ENCODE measurements at places on chromosomes 11 and 22.
A peak's percentile ranks its signal among the peaks of the same experiment; 100 is the strongest.

- DNase-seq = no peak
Observed at GRCh38 chr11:96228910-96229309, 114.1 kb downstream of the MAML2 start.

DNA sequence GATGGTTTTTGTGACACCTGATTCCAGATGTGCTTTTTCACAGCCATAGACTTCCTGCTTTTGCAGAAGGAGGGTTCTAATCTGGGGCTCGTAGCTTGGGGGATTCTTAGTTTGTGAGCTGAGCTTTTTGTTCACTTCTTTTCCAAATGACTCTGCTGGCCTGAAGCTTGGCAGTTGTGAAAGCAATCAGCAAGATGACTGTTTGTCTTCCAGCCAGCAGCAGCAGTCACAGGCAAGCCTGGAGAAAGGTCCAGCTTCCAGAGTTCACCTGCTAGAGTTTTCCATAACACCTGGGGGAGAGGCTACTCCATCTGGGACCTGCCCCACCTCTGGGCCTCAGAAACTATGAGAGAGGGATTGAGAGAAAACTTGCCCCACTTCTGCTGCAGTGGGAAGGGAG, 4.1 kb downstream of the MARK2 start:
- no peak for DNase-seq

DNA sequence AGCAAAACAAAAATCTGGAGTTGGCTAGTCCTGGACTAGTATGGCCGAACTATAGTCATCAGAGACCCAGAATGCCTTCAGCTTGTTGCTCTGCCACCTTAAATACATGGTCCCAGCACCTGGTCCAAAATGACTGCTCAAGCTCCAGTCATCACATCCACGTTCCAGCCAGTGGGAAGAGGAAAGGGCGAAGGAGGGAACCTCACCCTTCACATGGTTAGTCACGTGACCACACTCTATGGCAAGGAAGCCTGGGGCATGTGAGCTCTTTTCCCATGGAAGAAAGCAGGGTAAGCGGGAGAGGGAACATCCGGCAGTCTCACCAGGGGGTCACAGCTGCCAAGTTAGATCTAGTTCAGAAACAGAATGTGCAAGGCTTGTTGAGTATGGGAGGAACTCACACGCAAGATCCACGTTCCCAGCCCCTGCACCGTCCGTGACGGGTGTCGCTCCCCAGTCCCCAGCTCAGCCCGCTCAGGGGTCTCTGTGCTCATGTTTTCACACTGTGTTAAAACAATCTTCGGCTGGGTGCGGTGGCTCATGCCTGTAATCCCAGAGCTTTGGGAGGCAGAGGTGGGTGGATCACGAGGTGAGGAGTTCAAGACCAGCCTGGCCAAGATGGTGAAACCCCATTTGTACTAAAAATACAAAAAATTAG, 1.9 kb upstream of the ANO9 start:
- DNase-seq = no peak

DNA sequence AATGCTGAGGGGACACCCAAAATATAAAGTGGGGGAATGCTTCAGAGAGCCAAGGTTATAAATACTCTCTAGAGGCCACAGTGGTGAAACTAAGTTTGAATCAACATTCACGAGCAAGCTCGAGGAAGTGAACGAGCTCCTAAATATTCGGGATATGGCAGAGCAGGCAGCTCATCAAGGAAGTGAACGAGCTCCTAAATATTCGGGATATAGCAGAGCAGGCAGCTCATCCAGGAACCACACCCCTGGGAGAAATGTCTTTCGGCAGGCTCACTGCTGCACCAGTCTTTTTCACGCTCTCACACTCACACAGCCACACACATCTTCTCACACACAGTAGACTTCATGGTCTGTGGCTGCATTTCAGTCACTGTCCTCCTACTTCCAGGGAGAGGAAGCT, 787.5 kb downstream of the OPCML start:
- no peak for DNase-seq

DNA sequence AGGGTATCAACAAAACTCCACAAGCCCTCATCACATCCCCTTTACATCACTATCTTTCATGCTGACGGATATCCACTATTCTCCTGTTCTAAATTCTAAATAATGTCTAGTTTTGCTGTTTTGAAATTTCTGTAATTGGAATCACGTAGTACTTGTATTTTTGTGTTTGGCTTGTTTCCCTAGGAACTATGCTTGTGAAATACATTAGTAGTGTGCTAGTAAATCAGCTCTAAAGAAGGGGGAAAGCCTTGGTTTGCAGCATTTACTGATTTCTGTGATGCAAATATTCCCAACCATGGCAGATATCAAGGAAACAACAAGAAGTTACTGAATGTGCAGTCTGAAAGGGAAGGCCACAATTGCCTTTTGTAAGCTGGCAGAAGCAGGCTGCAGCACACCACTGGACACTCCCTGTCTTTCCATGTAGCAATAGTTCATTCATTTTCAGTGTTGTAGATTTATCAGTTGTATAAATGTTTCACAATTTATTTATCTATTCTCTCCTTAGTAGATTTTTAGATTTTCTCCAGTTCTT, 4.7 kb upstream of the FOLH1 start:
- DNase-seq = no peak

GRCh38 chr11:125180413-125181305, 16.1 kb downstream of the PKNOX2 start:
- no peak for DNase-seq

- no peak for DNase-seq
Observed at GRCh38 chr22:29994943-29995342, 85.3 kb upstream of the HORMAD2 start.

GRCh38 chr11:94513091-94513490, 830 bp downstream of the C11orf97 start:
- no peak for DNase-seq

- DNase-seq = no peak
Observed at GRCh38 chr22:39717099-39717498, 146.5 kb downstream of the CACNA1I start.

DNA sequence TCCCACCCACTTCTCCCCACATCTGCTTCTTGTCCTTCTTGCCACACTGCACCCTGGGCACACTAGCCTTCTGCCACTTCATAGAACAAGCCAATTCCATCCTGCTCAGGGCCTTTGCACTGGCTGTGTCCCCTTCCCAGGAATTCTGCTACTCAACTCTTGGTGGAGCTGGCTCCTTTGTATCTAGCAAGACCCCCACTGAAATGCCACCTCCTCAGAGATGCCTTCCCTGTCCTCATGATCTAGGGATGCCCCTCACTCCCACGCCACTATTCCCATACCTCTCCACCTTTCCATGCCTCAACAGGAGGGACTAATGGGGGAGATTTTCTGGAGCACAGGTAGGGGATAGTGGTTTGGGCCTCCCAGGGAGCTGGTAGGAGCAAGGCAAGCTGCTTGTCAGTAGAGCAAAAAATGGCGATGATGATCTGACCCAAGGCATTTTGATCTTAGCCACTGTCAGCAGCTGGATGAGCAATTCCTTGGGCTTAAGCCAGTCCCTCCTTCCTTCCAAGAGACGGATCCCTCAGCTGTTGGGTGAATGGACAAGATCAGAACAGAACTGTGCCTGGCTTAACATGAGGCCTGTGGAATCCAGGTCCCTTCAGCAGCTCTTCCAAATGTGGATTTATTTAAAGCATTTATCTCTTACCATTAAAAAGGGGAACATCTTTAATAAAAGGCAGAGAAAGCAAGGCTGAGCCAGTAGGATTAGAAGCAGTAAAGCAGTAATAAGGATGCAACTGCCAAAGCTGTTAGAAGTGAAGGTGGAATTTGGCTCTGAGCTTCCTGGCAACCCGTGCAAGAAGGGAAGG, 4.0 kb upstream of the PRDM11 start:
- DNase-seq = no peak

DNA sequence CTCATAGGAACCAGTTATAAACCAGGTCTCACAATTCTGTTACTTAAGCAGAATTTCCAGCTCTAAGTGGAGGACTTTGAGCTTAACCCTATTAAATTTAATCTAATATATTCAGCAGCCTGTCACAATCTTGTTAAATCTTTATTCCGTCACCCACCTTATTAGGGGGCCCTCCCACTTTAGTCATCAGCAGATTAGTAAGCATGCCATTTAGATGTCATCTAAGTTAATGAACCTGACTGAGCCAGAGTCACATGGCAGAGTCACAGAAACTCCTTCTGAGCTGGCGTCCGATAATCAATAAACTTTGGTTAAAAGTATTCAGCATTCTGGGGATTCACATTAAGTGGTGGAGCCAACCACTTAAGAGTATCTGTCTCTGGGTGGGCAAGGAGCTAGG, 35.1 kb downstream of the TTC12 start:
- no peak for DNase-seq

GRCh38 chr11:133825156-133825555, 20.2 kb downstream of the SPATA19 start:
- DNase-seq = no peak

DNA sequence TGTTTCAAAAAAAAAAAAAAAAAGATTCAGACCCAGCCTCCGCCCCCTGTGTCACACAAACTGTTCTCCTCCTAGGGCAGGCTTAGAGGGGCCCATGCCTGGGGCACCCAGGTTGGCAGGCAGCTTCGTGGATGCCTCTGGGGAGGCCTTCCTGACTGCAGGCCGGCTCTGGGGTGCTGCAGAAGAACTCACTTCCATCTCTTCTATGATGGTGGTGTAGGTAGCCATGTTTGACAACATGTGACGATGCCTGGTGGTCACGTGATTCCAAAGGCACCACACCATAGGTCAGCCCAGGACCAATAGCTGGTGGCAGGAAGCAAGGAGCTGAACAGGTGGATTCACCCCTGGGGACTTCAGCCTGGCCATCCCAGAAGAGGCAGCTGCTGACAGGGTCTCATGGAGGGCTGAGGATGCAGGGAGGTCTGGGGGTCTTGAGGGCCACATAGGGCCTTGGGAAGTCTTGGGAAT, 24.1 kb upstream of the CELSR1 start:
- no peak for DNase-seq

DNA sequence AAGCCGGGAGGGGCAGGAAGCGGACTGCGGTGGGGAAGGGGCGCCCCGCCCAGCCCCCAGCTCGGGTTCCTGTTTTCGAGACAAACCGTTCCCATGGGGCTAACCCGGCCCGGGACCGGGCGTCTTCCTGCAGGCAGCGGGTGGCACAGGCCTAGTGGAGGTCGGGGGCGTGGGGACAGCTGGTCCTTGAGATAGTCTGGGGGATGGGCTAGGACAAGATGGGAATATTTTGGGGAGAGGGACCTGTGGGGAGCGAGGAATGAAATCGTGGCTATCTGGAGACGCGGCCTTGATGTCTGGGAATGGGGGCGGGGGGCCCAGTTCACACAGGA, 1.2 kb upstream of the RASGRP2 start:
- peak; percentile 90 for DNase-seq

DNA sequence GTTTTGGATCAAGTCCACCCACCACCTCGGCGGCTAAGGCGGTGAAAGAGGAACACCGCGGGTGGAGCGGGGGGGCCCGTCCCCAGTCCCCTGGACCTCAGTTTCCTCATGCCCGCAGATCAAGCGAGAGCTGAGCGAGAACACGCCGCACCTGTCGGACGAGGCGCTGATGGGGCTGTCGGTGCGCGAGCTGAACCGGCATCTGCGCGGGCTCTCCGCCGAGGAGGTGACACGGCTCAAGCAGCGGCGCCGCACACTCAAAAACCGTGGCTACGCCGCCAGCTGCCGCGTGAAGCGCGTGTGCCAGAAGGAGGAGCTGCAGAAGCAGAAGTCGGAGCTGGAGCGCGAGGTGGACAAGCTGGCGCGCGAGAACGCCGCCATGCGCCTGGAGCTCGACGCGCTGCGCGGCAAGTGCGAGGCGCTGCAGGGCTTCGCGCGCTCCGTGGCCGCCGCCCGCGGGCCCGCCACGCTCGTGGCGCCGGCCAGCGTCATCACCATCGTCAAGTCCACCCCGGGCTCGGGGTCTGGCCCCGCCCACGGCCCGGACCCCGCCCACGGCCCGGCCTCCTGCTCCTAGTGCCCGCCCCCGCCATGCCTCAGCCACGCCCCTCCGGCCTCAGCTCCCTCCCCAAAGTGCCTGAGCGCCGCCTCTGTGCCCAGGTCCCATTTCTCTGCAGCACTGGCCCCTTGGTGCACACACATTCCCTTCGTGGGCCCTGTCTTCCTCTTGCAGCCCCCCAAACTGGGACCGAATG, 12.7 kb downstream of the MAFF start:
- peak; percentile 89 for DNase-seq

DNA sequence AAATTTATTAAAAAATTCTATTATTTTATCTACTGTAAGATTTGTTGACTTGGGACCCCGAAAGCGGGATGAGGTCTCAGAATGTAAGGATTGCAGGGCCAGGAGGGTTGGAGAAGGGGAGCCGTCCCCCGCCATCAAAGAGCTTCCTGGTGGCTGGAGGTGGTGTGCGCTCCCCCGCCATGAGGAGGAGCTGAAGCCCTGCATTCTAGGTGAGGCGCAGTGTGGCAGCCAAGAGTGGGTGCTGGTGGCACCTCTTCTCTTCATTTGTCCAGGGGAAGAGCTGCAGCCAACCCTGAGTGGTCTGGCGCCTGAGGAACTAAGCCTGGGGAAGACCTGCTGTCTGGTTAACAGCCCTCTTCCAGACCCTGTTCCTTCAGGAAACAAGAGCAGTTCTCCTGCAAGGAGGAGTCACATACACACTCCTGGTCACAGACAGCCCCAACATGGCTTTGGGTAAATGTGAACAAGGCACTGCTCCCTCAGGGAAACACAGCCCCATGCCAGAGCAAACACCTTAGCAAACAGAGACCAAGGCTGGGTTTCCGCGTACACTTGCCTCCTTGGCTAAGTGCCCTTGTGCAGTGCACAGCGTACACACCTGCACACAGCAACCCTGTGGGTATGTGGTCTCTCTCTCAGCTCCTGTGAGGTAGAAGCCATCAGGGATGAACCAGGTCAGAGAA, 17.3 kb downstream of the RTN4RL2 start:
- DNase-seq = no peak

GRCh38 chr11:74683279-74683871, 47.9 kb downstream of the CHRDL2 start:
- no peak for DNase-seq

- no peak for DNase-seq
Observed at GRCh38 chr11:67178878-67179277, 59.8 kb downstream of the KDM2A start.

- no peak for DNase-seq
Observed at GRCh38 chr11:11563200-11563975, 58.4 kb downstream of the GALNT18 start.
